ENCODE measurements at places on chromosomes 13 and 19. TPM values are rescaled to one million over a fixed set of nuclear protein-coding genes. Genes with fewer than 3 reads are reported as not detected.

Gene PDE4A
- 2.4 TPM for total RNA-seq

Gene CYP2A7
- not detected for total RNA-seq

Gene PRODH2
- not detected for total RNA-seq

Gene KLF16
- 3.2 TPM for total RNA-seq

Gene MCEMP1
- not detected for total RNA-seq

Gene KISS1R
- not detected for total RNA-seq

Gene FAM216B
- not detected for total RNA-seq

Gene HDGFL2
- 51.4 TPM for total RNA-seq

Measured in aortic smooth muscle cell (primary cell).